ENCODE measurements at places on chromosomes 16 and 17. TPM values are rescaled to one million over a fixed set of nuclear protein-coding genes. Genes with fewer than 3 reads are reported as not detected.

GRCh38 chr16:74480150-74481029, 59.1 kb upstream of the CLEC18B start:
- no peak for DNase-seq
- peaks cover 8% of the 10 kb centered on the region for H3K4me1 ChIP-seq
- peaks cover 84% of the 10 kb centered on the region for H3K36me3 ChIP-seq

Gene HSD17B2
- total RNA-seq = not detected

DNA sequence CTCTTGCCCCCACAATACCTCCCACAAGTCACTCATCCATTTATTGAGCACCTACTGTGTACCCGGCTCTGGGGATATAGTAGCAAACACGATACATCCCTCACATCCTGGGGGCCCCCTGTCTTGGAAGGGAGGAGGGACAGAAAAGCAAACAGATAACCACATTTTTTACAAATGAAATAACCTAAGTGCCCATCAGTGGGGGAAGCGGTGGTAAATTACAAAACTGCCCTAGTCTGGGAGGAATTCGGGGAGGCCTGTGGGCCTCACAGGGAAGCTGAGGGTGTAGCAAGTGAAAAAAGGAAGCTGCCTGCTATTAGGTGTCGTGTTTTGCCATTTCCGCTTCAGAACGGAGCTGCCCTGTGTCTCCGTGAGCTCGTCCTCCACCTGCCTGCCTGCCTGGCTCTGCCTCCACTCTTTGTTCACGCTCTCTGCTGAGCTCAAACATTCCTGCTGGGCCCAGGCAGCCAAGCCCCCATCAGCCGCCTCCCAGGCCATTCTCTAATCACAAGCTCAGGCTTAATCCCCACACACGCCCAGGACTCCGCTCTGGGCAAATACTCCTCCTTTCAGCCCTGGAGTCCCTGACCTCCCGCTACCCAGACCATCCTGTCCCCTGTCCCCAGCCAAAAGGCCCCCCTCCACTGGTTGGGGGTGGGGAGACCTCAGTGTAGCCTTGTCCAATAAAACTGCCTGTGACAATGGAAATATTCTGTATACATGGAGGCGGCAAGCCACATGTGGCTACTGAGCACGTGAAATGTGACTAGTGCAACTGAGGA, 10.2 kb upstream of the SEC14L5 start:
- no peak overlapping the region for H3K4me3 ChIP-seq
- no peak for DNase-seq
- H3K27ac ChIP-seq = no peak overlapping the region
- peaks cover 3% of the 10 kb centered on the region for H3K4me1 ChIP-seq

DNA sequence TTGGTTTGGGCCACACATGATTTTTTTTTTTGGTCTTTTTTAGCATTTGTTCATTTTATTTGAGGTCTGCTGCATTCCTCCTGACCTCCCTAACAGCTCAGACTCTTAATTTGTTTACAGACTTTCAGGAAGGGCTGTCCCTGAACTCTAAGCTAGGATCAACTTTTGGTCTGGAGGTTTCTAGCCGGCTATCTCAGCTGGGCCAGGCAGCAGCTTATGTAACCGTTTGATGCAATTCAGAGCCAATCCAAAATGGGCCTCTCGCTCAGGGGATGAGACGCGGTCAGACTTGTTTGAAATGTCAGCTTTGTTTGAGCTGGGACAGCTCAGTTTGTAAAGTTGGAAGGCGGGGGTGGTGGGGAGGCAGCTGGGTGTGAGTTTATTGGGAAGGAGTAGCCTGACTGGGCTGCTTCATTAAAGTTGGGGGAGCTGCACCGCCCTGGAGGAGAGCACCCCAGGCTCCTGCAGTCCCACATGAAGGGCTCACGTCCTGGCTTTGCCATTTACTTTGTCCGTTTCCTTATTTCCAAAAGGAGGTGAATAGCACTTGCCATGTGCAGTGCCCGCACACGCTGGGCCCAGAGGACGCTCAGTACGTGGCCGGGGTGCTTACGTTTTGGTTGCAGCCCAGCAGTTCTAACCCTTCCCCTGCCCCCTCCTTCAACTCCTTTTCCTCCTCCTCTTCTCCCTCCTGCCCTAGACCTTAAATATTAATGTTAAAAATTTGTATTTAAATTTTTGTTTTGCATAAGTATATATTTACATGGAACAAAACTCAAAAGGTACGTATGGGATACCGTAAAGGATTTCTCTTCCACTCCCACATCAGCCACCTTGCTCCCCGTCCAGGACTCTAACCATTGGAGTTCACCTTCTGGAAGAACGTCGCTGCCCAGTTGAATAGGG, 121.2 kb downstream of the SNX29 start:
- no peaks in the 10 kb centered on the region for H3K27me3 ChIP-seq
- no peak overlapping the region for H3K4me3 ChIP-seq
- H3K4me1 ChIP-seq = peaks cover 13% of the 10 kb centered on the region
- peaks cover 6% of the 10 kb centered on the region for H3K36me3 ChIP-seq

- no peaks in the 10 kb centered on the region for H3K27me3 ChIP-seq
- no peaks in the 10 kb centered on the region for H3K4me1 ChIP-seq
- H3K27ac ChIP-seq = no peak overlapping the region
- no peak for DNase-seq
These were observed 209.3 kb downstream of the HS3ST3B1 start for GRCh38 chr17:14510136-14510535.

Gene KCNJ2
- total RNA-seq = not detected

GRCh38 chr16:31016018-31016417, 5.6 kb upstream of the STX1B start:
- no peaks in the 10 kb centered on the region for H3K36me3 ChIP-seq
- H3K4me3 ChIP-seq = no peak overlapping the region
- H3K27me3 ChIP-seq = peaks cover 13% of the 10 kb centered on the region
- DNase-seq = no peak

DNA sequence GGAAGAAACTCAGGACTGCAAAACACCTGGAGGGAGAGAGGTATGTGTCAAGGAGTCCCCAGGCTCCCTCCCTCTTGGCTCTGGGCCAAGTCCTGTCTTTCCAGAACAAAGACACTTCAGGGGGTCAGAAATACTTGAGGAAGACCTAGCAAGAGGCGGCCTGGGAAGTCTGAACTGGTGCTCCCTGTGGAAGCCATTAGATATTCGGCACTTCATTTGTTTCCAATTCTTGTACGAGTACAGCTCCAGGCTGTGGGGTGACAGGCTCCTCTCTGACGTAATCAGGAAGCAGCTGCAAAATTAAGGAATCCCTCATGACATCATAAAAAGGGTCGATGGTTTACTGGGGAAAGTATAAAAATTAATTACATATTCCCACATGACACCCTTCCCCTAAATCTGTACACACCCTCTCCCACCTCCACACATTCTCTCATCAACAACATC, 108.7 kb downstream of the SMG6 start:
- no peaks in the 10 kb centered on the region for H3K27me3 ChIP-seq
- H3K4me3 ChIP-seq = no peak overlapping the region
- H3K27ac ChIP-seq = no peak overlapping the region
- peaks cover 27% of the 10 kb centered on the region for H3K36me3 ChIP-seq
- H3K4me1 ChIP-seq = peaks cover 23% of the 10 kb centered on the region

Gene TERB1
- total RNA-seq = 0.22 TPM

- H3K36me3 ChIP-seq = peaks cover 30% of the 10 kb centered on the region
- DNase-seq = no peak
- no peak overlapping the region for H3K27ac ChIP-seq
These were observed 3.4 kb downstream of the TRAF4 start for GRCh38 chr17:28747051-28747691.

- H3K36me3 ChIP-seq = no peaks in the 10 kb centered on the region
- H3K27me3 ChIP-seq = no peaks in the 10 kb centered on the region
- H3K27ac ChIP-seq = no peak overlapping the region
- H3K4me3 ChIP-seq = no peak overlapping the region
These were observed 380.7 kb upstream of the GOT2 start for GRCh38 chr16:59114790-59115189.

Data from CD4-positive, alpha-beta T cell (primary cell).